ENCODE measurements at places on chromosomes 11 and 22.

GRCh38 chr11:122082205-122082604 lies 33.8 kb downstream of the BLID start:
- DNase-seq = no peak

GRCh38 chr11:110529043-110529442 lies 99.3 kb downstream of the FDX1 start:
- no peak for DNase-seq

GRCh38 chr22:29973269-29973668 lies 90.3 kb downstream of the MTMR3 start:
- DNase-seq = no peak

DNA sequence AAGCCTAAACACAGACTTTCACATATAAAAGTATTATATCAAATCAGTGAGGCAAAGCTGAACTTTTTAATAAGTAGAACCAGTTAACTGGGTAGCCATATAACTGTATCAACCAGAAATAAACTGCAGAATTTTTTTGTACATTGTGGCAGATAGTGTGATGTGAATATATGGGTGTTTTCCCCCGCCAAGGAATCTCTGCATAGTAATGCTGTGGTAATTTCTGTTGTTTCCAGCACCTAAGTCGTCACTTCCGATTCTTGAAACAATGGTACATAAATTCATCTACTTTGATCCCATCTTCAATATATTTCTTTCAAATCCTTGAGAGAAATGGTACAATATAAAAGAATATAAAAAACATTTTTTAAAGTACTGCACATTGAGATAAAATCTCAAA lies 39.6 kb downstream of the NARS2 start:
- DNase-seq = no peak

- DNase-seq = no peak
Measured at GRCh38 chr11:95277868-95278267, 46.9 kb upstream of the SESN3 start.

GRCh38 chr11:123111465-123111864 lies 49.5 kb upstream of the HSPA8 start:
- DNase-seq = peak; percentile 43

- no peak for DNase-seq
Measured at GRCh38 chr11:13206086-13206640, 71.4 kb upstream of the BMAL1 start.

DNA sequence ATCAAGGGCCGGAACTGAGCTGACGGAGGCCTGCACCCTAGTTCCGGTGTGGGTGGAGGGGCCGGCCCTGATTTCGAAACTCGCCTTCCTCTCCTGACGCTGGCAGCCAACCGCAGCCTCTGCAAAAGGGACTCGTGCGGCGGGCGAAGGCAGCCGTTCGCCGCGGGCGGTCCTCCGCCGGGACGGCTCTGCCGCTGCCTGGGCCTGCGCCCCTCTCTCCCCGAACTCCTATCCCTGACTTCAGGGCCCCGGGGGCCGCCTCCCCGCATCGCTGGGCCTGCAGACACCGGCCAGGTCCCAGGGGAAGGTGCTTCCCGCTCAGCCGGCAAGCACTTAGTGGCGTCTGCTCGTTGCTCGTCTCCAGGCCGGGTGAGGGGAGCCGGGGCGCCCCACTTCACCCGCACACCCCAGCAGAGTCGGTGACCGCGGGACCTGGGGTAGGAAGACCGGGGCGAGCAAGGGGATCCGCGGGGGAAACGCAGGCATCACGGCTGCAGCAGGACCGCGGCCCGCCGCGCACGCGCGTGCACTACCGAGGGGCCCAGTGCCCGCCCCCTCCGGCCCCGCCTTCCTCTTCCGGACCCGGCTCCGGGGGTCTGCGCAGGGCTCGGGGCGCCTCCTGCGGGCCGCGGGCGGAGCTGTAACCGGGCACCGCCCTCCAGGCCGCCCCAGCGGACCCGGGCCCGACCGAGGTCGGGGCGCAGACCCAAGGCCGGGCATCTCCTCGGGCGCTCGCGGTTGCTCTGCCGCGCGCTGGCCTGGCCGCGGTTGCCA lies 464 bp upstream of the ANKRD13D start:
- peak; percentile 95 for DNase-seq

- DNase-seq = peak; percentile 47
Measured at GRCh38 chr22:37485395-37486223, 575 bp downstream of the MFNG start.

DNA sequence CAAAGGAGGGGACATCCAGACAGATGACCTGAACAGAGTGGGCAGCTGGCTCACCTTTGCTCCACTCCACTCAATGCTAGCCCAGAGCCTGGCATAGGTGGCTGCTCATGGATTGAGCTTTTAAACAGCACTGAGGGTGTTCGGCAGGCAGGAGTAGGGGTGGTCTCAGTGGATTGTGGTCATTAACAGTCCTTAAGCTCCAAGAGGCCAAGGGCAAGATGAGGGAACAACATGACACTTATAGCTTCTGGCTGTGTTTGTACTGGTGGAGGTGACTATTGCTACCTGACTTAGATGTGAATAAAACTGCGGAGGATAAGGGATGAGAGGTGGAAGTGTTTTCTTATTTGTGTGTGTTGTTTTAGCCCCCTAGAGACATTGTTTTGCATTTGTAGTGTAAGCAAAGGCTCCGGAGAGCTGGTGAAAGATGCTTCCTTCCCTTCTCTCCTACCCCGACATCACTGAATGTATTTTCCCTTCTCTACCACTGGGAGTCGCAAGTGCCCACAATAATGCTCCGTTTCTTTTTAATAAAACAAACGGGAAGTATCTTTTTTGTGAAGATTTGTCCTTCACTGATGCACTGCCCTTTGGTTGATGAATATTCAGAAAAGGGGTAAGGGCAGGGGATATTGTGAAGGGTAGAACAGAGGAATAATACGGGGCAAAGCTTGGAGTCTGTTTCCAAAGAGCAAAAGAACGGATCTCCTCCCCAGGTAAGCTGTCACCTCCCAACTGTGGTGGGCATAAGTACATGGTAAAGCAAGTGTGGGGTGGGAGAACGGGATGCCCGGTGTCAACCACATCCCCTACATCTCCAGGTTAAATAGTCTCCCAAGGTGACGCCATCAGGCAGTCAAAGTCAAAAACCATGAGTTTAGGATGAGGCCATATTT lies 27.5 kb upstream of the MTNR1B start:
- DNase-seq = peak; percentile 56

DNA sequence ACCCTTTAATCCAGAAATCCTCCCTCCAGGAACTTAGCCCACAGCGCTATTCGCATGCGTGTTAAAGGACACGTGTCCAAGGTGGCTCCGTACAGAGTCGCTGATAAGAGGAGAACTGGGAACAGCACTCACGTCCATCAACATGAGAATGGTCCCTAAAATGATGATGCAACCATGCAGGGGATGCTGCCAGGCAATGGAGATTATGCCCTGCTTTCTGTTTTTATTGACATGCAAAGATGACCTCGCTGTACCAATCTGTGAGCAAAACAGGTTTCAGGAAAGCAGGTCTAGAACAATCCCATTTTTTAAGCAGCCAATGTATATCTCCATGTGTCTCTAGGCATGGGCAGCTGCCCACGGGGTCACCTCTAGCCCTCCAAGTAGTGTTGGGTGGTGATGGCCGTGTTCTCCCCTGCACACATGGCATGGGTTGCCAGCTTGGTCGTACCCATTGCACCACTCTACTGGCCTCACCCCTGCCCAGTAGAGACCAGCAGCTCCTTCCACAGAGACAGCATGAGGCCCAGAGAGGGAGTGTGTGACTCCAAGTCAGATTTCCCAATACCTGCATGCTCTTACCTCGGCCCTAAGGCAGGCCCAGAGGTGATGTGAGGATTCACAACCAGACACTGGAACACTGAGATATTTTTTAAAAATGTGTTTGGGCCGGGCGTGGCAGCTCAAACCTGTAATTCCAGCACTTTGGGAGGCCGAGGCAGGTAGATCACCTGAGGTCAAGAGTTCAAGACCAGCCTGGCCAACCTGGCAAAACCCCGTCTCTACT lies 68.3 kb upstream of the LINC01488 start:
- DNase-seq = no peak

GRCh38 chr22:22450343-22450839 lies 58.2 kb downstream of the ZNF280B start:
- DNase-seq = peak; percentile 56

GRCh38 chr11:119103793-119104192 lies 2.1 kb upstream of the DPAGT1 start:
- DNase-seq = no peak

DNA sequence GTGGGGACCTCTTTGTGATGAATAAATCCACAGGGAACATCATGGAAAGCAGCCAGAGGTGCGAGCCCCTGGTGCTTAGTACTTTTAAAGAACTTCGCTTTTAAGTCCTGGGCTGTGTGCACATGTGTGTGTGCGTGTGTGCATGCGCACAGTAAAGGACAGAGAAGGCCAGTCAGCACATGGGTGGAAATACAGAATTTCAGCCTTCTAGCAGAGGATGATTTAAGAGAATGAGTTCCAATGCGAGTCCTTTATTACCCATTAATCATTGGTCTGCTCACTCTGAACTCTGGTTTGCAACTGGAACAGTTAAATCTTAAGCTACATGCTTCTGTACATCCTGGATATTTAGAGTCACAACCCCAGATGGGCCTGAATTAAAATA lies 18.9 kb downstream of the TEAD1 start:
- DNase-seq = no peak

DNA sequence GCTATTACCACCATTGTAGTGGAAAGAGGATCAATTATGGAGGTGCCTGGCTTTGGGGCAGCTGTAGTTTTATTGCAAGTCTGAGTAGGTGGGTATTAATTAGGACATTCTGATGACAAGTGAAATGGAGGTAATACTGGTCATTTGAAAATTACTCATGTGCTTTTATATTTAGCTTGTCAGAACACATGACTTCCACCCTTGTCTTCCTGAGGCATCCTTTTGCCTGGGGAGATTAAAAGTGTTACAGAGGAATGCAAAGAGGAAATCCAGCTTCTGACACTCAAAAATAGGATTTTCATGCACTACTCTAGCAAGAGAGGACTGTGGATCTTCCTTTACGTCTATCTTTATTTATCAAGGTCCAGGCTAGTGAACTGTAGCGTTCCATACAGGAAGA lies 44.7 kb upstream of the CAPRIN1 start:
- DNase-seq = no peak

- DNase-seq = no peak
Measured at GRCh38 chr22:17924076-17924475, 100.3 kb downstream of the MICAL3 start.

GRCh38 chr11:62553839-62554361 lies 7.3 kb upstream of the AHNAK start:
- peak; percentile 30 for DNase-seq

DNA sequence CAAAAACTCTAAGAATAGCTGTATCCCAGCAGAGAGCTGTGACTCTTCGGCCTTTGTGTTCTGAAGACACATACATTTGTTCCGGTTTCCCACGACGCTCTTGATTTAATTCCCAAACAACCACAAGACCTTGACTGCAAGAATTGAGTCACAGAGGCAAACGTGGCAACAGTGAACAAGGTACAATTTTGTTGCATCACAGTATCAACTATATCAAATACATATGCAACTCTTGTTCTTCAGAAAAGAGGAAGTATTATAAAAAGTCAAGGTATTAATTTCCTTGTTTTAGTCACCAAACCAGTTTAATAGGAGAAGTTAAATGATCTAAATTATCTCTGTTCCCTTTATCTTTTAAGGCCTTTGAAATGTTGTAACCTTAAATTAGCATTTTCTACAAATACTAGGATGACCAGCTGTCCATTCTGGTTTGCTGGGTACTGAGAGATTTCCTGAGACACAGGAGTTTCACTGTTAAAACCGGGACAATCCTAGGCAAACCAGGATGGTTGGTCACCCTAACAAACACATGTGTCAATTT lies 11.1 kb downstream of the HPS5 start:
- DNase-seq = peak; percentile 54

GRCh38 chr11:120404495-120404894 lies 68.3 kb downstream of the ARHGEF12 start:
- DNase-seq = no peak

DNA sequence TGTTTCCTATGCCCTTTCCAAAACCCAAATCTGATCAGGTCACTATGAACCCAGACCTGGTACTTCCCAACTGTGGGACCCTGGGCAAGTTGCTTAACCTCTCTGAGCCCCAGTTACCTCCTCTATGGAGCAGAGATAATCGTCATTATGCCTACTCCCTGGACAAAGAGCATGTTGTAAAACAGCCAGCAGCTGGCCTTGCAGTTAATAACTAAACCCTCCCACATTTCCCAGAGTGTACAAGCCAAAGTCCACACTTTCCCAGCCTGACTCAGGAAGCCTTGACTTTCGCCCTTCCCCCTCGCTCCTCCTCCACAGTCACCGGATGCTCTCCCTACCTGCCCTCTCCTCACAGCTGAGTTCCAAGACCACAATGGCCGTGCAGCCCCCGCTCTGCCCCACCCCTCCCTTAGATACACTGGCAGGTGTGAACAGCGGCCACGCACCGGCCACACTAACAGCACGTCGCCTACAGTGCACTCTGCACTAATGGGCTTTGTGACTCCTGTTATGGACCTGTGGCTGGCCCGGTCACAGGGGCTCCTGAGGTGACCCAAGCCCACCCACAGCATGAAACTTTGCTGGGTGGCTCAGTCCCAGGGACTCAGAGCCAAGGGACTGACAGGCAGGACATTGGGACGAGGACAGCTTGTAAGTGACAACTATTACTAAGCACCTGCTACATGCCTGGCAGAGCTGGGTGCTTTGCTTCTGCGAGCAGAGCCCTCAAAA lies 15.6 kb upstream of the MFNG start:
- DNase-seq = no peak

GRCh38 chr11:47215366-47215910 lies 664 bp downstream of the DDB2 start:
- DNase-seq = peak; percentile 4

DNA sequence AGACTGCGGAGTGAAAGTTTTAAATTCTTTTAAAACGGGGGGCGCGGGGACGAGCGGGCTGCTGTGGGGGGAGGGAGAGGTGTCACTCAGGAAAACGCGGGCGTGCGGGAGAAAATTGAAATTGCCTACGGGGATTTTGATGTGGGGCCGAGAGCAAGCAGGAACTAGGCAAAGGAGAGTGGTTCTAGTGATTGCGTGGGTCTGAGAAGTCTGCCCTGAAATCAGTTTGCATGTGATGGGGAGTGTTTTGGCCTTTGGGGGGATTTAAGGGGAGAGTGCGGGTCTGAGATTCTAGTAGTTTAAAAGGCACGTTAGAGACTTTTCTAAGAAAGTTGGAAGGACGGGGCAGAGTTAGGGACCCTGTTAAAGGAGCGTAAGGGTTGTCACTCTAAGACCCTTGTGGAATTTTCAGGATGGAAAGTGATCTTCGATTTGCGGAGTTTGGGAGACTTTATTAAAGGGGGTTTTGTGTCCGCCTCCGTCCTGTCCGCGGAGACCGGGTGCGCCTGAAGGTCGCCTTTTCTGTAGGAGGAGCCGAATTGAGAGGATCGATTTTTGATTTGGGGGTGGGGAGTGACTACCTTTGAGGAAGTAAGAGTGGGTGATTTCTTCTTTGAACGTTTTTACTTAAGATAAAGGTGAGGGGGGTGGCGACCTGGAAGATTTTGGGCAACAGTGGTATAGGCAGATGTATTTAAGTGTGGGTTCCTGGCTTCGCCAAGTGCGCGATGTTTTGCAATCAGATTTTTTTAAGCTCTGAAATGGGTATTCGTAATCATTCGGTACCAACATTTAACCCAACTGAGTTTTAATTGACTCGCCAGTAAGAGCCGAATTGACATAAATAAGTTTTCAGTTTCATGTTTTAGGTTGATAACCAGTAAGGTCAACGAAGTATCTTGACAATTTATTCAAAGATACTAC lies 1.1 kb downstream of the EED start:
- peak; percentile 42 for DNase-seq

GRCh38 chr11:69839516-69839915 lies 20.3 kb upstream of the FGF3 start:
- no peak for DNase-seq

- DNase-seq = no peak
Measured at GRCh38 chr11:13826505-13827278, 135.8 kb upstream of the SPON1 start.
